HFFc6 (cell line): ENCODE measurements at places on chromosomes 11 and 22.

DNA sequence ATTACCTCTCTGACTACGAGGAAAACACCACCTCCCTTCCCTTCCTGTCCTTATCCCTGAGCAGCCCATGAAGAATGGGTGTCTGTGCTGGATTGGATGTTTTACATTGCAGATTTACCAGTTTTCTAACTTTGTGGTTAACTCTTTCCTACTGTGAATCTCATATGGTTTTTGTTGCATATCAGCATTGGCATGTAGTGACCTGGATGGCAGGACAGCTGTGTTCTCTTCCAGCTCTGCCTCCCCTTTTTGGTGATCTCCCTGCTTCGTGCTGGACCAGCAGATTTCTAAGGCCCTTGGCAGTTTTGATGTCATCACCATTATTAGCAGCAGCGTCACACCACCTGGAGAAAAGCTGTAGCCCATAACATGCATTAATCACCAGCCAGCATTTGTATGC is 26.7 kb downstream of the OR6Q1 start:
- DNase-seq, result peak; percentile 3

GRCh38 chr11:12885717-12886239 is 123.3 kb upstream of the RASSF10 start:
- no peak for DNase-seq

- peak; percentile 6 for DNase-seq
Measured at GRCh38 chr11:109641549-109641948, 219.6 kb downstream of the C11orf87 start.

DNA sequence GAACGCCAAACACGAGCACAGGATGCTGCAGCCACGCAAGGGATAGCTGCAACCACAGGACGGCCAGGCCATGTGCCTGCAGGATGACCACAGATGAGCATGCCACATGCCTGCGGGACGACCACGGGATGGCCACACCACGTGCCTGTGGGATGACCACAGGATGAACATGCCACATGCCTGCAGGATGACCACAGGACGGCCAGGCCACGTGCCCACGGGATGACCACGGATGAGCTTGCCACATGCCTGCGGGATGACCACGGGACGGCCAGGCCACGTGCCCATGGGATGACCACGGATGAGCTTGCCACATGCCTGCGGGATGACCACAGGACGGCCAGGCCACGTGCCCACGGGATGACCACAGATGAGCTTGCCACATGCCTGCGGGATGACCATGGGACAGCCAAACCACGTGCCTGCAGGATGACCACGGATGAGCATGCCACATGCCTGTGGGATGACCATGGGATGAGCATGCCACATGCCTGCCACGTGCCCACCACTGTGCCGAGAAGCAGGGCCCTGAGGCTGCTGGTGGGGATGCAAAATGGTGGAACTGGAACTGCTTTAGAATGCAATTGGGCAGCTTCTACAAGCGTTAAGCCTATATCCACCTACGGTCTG is 12.8 kb upstream of the MOB2 start:
- no peak for DNase-seq

DNA sequence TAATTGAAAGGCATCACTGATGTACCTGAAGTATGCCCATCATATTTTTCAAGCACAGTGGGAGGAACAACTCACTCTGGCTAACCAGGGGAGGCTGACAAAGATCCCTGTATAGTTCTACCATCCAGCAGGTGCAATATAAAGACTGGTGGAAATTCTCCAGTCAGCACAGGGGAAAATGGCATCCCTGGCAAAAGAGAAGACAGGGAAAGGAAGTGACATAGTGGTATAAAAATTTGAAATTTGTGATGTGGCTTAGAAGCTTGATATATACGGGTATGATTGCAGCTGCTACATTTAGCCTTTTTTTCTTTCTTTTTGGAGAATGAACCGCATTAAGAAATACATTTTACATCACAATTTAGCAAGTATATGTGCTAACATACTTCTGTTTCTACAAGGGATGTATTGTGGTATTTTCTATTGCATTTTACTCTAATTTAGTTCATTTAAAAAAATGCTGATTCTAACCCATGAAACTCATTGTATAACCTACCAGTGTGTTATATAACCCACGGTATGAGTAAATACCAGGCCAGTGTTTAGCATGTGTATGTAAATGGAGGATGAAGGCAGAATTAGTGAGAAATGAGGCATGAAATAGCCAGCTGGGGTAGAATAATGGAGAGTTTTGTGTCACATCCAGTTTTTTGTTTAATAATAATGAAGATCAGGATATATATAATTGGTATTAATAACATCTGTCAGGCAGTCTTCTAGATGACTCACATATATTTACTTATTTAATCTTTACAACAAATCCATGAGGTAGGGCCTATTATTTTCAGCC is 186.1 kb downstream of the ARHGAP42 start:
- DNase-seq, result no peak

GRCh38 chr11:36550385-36551115 is 17.3 kb upstream of the RAG1 start:
- DNase-seq, result no peak

- peak; percentile 25 for DNase-seq
Measured at GRCh38 chr11:83157594-83158356, 844 bp downstream of the PCF11 start.

GRCh38 chr11:130181295-130182272 is 22.0 kb downstream of the ST14 start:
- DNase-seq, result peak; percentile 71

DNA sequence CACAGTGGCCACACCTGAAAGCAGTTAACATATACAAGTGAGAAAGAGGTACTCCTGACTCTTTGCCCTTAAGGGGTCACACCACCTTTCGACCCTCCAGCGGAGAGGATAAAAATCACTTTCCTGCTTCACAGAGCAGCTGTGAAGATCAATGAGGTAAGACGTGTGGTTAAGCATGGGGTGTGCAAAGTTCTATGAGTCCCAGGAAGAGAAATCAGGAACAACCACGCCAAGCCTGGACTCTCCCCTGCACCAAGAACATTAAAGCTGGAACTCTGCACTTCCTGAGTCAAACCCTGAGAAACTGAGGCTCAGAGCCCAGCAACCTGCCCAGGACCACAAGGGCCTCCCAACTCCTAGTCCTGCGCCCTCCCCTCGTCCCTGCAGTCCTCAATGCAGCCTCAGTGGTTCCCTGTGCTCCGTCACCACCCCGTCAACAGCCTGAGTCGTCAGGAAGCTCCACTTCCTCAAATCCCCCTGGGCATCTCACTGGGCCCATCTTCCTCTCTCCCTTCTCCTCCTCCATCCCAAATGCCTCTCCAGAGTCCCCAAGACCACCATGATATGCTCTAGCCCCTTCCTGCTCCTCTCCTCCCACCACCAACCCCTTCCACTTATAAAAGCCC is 17.7 kb downstream of the TNKS1BP1 start:
- DNase-seq, result no peak

DNA sequence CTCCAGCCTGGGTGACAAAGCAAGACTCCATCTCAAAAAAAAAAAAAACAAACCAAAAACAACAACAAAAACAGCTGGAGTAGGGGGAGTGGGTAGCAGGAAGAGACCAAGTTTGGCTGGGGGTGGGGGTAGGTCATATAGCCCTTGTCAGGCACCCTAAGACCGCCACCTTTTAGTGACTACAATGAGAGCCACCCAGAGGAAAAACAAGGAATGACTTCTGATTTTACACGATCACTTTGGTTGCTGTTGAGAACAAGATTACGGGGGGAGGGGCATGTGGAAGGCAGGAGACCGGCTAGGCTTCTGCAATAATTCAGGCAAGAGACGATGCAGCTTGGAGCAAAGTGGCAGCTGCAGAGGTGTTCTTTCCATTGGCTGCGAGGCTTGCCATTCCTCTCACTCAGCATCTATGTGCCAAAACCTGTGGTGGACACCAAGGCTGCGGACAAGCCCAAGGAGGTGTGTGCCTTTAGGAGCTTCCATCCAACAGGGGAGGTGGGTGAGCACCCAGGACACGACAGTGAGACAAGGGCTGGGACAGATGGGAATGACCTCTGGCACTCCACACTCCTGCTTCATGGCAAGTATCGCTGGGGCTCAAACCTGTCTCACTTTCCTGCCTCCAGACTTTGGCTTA is 1.7 kb downstream of the RPS19BP1 start:
- DNase-seq, result no peak

GRCh38 chr11:44930588-44931302 is 19.9 kb downstream of the TP53I11 start:
- DNase-seq, result no peak

GRCh38 chr22:24494528-24495364 is at the start of gene UPB1:
TSS of gene UPB1 (plus strand) at chr22:24495332. CDS start at chr22:24495404, 72 bp downstream.
- DNase-seq, result no peak

GRCh38 chr11:46006418-46007070 is 84.1 kb downstream of the LARGE2 start:
- peak; percentile 77 for DNase-seq

DNA sequence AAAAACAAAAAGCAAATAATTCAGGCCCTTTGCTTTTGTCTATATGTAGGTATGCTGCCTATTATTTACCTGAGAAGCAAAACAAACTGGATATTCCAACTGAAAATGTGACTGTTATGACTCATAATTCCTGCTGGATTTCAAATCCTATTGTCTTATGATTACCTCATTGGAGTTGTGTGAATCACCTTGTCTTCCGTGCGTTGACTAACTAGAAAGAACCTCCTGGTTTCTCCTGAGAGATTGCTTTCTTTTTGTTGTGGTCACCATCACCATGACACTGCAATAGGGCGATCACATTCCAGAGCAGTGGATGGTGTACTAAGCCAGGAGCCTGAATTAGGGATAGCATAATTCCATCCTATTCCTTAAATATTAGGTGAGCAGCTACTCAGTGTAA is 23.0 kb upstream of the EXPH5 start:
- peak; percentile 86 for DNase-seq

GRCh38 chr22:41308544-41308947 is 7.2 kb downstream of the ZC3H7B start:
- no peak for DNase-seq

GRCh38 chr22:27799827-27800249 is 1.7 kb downstream of the MN1 start:
- no peak for DNase-seq

DNA sequence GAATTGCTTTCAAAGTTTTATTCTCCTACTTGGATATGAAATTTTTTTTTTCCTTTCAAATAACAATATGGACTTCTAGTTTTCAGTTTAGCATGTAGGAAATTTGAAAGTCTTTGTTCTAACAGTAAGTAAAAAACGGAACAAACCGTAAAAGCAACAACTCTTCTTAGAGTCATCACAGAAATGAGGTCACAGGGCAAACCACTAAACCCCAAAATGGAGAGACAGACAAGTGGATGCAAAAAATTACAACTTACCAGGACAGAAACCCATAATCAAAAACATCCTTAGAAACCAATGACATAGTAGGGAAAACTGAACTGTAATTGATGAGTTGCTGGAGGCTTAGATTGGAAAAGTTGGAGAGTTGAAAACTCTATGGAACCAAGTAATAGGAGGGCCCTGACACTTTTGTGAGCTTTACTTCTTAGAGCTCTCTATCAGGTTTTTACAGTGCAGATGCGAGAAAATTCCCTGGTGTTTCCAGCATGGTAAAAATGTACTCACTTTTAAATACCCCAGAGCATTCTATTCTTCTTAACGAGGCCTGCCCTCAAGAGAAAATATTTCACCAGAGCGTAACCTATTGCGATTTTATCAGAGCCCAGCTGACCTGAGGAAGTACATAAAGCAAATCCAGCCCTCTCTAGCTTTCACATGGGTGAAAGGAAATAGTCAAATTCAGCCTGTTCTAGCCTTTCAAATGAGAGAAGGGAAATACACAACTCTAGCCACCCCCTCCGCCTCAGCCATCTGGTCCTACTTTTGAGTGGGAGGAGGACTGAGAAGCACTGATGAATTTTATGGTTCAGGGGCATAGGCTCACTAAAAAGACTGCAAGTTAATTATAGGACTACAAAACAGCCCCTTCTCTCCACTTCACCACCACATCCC is 39.1 kb downstream of the CASP12 start:
- no peak for DNase-seq

DNA sequence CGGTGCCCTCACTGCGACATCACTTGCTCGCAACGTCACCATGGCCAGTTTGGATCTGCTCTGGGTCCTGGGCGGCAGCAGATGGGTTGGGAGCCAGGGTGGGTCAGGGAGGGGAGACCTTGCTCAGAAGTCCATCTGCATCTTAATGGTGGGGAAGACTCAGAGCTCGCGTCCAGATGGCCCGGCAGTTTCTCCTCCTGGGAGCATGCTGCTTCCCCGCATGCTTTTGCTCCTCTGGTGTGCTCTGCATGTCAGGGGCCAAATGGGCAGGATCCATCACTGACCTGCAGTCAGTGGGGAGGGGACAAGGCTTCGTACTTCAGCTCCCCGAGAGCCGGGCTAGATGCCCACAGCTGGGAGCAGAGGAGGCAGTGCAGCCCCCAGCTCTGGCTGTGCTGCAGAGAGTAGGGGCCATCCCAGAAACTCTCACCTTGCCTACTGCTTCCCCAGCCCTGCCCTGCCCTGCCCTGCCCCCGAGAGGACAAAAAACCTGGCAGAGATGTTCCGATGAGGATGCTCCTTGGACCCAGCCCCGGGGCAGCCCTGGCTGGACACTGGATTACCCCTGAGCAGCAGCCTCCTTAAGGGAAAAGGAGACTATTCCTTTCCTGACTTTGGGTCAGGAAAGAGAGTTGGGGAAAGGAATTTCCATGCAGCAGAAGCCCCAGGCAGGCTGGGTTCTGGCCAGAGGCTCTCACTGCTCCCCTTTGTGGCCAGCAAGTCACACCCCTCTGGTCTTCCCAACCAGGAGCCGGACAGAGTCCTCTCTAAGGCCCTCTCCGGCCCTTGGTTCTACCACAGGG is 149.9 kb downstream of the PKNOX2 start:
- DNase-seq, result no peak

DNA sequence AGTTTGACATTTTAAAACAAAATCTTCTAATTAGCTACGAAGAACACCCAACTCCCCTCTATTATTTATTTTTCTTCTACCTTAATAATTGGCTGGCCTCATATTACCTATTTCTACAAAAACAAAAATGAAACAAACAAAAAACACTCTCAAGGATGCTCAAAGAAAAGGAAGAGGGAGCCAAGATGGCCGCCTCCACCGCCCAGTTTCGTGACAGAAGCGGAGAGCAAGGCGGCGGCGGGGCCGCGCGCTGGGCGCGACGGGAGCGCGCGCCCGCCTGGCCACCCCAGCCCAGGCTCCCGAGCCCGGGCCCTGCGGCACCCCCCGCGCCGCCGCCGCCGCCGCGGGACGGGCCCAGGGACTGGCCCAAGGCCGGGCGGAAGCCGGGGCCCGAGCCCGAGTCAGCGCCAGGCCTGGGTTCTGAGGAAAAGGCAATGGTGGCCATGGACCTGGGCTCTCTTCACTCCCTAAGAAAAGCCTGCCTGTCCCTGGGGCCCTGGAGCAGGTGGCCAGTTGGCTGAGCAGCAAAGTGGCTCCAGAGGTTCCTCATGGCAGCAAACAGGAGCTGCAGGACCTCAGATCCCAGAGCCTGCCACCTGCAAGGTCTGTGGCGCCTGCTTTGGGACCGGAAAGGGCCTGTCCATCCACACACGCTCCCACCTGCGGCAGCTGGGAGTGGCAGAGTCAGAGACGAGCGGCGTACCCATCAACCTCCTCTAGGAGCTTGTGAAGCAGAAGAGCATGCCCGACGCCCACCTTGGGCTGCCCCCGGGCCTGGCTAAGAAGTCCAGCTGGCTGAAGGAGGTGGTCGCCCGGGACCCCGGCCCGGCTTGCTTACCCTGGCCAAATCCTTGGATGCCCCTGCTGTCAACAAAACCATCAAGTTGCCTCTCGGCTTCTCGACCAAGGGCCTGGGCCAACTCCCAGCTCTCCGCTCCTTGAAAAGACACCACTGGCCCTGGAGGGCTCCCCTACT is 543.2 kb upstream of the CCDC179 start:
- DNase-seq, result no peak
